ENCODE measurements at places on chromosomes 3 and 15.

DNA sequence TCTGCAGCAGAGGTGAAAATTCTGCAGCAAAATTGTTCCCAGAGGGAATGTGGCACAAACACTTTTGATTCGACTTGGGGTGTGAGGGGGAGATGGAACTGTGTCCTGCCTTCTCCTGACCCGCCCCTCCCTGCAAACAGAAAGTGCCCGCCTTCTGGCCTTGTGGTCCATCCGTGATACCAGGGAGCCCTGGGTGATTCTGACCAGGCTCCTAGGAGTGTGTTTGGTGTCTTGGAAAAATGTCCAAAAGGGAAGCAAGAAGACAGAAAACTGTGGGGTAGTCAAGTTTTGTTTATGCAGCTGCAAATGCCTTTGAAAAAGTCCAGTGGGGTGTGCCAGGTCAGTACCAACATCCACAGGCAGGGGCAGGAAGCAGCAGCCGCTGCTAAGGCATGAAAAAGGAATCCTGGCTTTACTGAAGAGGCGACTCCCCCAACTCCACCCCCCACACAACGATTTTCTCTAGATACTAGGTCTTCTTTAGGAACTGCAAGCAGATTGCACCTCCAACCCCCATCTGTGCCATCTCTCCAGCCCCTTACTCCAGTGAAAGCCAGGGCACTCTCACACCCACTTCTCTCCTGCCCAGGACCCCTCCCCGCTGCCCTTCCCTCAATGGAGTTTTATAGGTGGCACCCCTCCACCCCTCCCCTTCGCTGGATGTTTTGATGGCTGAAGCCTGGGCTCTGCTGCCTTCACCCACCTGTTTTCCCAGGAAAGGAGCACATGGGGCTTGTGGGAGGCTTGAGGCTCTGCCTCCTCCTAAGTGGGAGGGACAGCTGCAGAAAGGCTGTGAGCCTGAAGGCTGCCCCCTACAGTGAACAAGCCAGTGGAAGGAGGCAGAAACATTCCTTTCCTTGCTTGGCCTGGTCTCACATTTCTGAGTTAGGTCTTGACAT lies 82.4 kb upstream of the HERC1 start:
- no peaks in the 10 kb centered on the region for H3K27me3 ChIP-seq
- DNase-seq = no peak
- no peak overlapping the region for H3K27ac ChIP-seq
- H3K4me3 ChIP-seq = no peak overlapping the region

- no peaks in the 10 kb centered on the region for H3K4me1 ChIP-seq
- H3K27ac ChIP-seq = no peak overlapping the region
- H3K36me3 ChIP-seq = no peaks in the 10 kb centered on the region
- H3K4me3 ChIP-seq = no peak overlapping the region
These were observed 33.4 kb downstream of the LINGO1 start for GRCh38 chr15:77599357-77599756.

DNA sequence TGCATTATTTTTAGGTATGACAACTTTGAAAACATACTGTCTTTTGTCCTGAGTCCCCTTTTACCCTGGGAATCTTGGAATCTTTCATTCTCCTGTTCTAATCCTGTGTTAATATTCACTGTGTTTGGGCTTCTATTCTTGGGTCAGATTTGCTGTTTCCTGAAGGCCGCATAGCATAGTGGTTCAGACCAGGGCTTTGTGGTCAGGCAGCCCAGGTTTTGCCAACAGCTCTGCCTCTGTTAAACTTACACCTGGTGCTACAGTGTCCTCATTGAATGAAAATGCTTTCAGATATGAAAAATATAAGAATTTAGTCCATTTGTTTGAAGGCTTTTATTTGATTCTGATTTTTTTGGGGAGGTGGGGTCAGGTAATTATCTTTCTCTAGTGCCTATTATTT lies 58.4 kb downstream of the SLC25A26 start:
- DNase-seq = no peak
- no peaks in the 10 kb centered on the region for H3K36me3 ChIP-seq
- H3K27ac ChIP-seq = no peak overlapping the region
- no peaks in the 10 kb centered on the region for H3K4me1 ChIP-seq

- H3K4me1 ChIP-seq = no peaks in the 10 kb centered on the region
- no peak for DNase-seq
- no peaks in the 10 kb centered on the region for H3K36me3 ChIP-seq
- H3K27ac ChIP-seq = no peak overlapping the region
- no peaks in the 10 kb centered on the region for H3K27me3 ChIP-seq
- H3K4me3 ChIP-seq = no peak overlapping the region
These were observed 27.2 kb downstream of the SEMA6D start for GRCh38 chr15:47744496-47744895.

GRCh38 chr3:115503394-115503793 lies 119.9 kb upstream of the GAP43 start:
- no peaks in the 10 kb centered on the region for H3K27me3 ChIP-seq
- H3K4me1 ChIP-seq = no peaks in the 10 kb centered on the region
- no peak overlapping the region for H3K4me3 ChIP-seq
- no peaks in the 10 kb centered on the region for H3K36me3 ChIP-seq
- no peak overlapping the region for H3K27ac ChIP-seq

DNA sequence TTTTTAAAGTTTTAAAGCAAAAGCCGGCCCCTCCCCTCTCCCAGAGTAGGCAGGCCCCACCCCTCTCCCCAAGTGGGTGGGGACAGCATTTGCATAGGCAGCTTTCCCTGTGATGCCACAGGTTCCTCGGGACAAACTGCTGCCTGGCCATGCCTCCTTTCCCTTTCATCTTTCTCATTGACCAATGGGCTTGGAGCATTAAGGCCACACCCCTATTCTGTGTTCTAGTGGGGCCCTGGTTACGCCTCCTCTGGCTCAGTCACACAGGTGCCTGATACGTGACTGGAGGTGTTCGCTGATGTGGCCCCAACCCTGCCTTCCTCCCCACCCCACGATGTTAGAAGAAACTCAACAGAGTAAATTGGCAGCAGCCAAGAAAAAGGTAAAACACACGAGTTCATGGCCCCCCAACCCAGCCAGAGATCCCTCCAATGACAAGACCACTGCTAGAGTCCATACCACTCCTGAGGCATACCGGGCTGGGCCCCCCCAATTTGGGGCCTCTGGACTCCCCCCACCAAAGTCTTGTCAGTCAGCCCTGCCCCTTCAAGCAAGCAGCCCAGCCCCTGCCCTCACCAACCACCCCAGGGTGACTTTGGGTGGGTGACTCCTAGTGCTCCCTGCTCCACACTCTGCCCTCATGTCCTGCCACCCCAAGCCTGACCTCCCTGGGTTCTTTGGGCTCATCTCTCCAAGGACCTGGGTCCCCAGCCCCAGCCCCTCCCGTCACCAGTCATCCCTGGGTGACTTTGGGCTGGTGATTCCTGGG lies 62.8 kb upstream of the CSPG4 start:
- H3K36me3 ChIP-seq = no peaks in the 10 kb centered on the region
- H3K4me3 ChIP-seq = no peak overlapping the region
- DNase-seq = no peak
- no peaks in the 10 kb centered on the region for H3K27me3 ChIP-seq
- no peak overlapping the region for H3K27ac ChIP-seq
- no peaks in the 10 kb centered on the region for H3K4me1 ChIP-seq

GRCh38 chr3:82229397-82229796 lies 468.0 kb upstream of the GBE1 start:
- no peaks in the 10 kb centered on the region for H3K36me3 ChIP-seq
- H3K4me1 ChIP-seq = no peaks in the 10 kb centered on the region
- no peak overlapping the region for H3K27ac ChIP-seq
- H3K4me3 ChIP-seq = no peak overlapping the region

- no peak overlapping the region for H3K27ac ChIP-seq
- DNase-seq = no peak
- H3K36me3 ChIP-seq = no peaks in the 10 kb centered on the region
- H3K27me3 ChIP-seq = peaks cover 19% of the 10 kb centered on the region
- H3K4me1 ChIP-seq = peaks cover 9% of the 10 kb centered on the region
These were observed 23.0 kb downstream of the CPN2 start for GRCh38 chr3:194328053-194328657.

DNA sequence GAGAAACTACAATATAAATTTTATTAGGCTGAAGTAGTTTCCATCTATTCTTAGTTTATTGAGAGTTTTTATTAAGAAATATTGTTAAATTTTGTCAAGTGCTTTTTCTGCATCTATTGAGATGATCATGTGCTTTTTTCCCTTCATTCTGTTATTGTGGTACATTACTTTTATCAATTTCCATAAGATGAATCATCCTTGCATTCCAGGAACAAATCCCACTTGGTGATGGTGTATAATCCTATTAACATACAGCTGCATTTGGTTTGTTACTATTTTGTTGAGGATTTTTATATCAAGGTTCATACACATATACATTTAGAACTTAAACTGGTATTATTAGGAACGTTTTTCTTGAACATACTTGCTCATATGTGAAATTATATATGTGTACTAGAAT lies 199.8 kb downstream of the TBC1D5 start:
- no peak for DNase-seq
- H3K4me3 ChIP-seq = no peak overlapping the region
- no peaks in the 10 kb centered on the region for H3K27me3 ChIP-seq
- H3K4me1 ChIP-seq = no peaks in the 10 kb centered on the region
